ENCODE measurements at places on chromosomes 2 and 18.

DNA sequence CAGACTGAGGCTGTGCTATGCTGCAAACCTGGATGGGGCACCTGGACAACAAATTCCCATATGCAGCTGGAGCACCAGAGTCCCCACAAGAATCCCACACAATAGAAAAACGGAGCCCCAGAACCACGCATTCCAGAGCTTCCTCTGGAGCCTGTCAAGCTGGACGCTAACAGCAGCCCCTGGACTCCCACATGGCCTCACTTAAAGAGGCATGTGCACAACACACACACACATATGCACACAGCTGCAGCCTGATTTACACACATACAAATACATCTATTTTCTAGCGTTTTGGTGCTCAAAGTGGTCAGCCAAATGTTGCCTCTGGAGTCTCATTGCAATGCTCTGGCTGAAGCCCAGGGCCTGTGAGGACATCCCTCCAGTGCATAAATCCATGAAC is 632.7 kb upstream of the ID2 start:
- DNase-seq = no peak

GRCh38 chr2:200843993-200844948 is 20.2 kb downstream of the CLK1 start:
- no peak for DNase-seq

- no peak for DNase-seq
Observed at GRCh38 chr2:140502951-140503630, 1627.7 kb downstream of the LRP1B start.

DNA sequence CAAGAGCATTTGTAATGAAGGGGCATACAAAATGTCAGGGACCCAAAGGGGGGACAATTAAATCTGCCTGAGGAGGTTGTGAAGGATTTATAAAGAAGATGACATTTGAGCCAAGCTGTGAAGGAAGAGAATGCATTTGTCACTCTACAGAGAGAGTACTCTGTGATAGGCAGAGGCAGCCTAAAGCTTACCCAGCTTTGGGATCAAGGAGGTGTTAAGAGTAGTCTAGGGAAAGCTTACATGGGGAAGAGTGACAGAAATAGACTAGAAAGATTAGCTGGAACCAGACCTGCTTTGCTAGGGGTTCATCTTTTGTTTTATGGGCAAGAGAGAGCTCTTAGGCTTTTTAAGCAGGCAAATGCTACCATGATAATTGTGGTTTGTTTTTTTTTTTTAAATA is 169.1 kb upstream of the CYP26B1 start:
- no peak for DNase-seq

DNA sequence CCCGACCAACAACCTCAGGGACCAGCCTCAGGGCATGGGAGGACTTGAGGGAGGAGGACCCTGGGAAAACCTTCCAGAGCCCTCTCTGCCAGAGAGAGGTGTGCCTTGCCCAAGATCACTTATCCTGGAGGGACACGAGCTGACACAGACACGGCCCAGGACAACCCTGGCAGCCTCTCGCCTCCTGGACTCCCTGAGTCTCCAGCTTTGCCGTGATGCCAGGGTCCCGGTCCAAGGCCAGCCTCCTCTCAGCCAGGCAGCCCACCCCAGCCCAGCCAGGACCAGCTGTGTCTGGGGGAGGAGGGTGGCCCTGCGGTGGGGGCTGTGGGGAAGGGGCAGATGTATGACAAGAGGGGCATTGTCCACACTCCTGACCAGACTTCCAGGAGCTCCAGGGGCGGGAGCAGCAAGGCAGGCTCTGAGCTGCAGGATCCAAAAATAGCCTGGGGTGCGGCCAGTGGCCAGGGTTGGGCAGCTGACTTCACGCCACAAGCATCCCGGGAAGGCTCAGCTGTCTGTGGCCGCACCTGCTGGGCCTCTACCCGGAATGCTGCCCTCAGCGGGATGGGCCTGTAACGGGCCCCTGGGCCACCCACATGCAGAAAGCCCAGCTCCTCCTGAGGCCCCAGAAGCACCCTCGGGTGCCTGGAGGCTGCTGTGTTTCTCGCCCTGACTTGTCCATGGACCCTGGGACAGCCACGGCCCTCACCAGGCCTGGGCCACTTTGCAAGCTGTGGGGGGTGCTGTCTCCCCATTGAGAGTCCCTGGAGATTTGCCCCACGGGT is 65.5 kb upstream of the GPC1 start:
- DNase-seq = peak; percentile 95

DNA sequence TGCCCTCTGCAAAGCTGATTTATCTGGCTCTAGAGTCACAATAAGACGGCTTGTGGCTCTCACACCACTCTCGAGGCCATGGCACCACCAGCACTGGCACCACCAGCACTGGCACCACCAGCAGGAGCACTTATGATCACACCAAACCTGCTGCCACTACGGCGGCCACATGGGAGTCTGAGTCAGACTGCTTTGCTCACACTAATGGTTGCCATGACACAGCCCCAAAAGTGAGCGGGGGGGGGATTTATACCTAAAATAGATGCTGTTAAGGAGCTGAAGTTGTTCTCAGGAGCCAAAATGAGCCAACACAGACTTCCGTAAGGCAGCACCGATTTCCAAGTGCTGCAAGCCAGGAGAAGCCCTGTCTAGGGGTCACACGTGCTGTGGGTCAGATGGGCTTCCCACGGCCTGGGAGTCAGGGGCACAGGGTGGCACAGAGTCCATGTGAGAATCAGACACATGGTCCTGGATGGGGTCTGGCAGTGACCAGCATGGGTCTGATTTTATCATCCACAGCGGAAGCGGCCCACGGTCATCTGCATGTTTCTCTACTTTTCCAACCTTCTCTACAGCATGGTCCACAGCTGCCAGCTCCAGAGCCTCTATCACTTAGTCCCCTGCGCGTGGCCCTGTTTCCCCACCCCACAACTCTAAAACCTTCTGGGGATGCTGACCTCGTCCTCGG is 16.7 kb downstream of the DNMT3A start:
- peak; percentile 58 for DNase-seq

- DNase-seq = peak; percentile 74
Observed at GRCh38 chr2:204325468-204325867, 219.8 kb upstream of the PARD3B start.

DNA sequence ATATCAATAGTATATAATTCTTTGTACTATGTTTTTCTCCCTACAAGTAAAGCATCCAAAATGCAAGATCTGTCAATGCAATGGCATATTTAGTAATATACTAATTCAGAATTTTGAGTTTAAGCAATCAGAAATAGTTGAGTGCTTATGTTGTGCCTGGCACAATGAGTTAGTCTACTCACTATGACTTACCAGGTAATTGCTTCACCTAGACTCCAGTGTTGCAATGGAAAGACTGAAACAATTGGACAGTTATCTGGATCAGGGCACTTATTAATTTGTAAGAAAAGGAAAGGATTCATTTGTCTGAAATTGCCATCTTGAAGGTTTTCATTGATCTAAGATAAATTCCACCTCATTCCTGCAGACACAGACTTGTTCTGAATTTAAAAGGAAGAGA is 97.6 kb upstream of the TCF4 start:
- no peak for DNase-seq

DNA sequence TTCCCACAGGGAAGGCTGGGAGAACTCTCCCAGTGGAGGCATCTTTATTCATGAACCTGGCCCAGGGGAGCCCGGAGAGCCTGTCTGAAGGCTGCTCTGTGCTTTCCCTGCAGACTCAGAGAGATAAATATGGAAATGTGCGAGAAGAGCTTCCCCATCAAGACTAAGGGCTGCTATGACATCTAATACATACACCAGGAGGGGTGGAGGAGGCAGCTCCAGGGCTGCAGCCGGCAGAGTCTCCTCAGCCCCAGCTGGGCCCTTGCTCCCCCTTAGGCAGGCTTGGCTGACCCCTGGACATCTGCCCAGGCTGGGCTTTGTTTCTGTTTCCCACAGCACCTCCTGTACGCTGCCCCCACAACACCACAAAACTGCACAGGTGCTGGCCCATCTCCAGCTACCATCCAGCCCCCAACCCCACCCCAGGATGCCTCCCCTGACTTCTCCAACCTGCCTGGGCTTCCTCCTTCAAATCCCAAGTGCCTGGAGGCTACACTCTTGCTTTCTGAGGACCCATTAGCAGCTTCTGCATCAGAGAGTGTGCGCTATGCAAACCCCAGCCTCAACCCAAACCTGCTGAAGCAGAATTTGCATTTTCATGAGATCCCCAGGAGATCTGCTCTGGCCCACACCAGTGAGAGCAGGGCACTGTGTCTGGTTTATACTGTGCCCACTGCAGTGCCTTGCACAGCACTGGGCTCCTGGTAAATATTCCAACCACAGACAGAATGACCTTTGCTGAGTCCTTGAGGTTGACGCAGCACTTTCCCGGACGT is 96.8 kb downstream of the VSNL1 start:
- no peak for DNase-seq

- DNase-seq = no peak
Observed at GRCh38 chr18:9577361-9577760, 37.0 kb downstream of the PPP4R1 start.

DNA sequence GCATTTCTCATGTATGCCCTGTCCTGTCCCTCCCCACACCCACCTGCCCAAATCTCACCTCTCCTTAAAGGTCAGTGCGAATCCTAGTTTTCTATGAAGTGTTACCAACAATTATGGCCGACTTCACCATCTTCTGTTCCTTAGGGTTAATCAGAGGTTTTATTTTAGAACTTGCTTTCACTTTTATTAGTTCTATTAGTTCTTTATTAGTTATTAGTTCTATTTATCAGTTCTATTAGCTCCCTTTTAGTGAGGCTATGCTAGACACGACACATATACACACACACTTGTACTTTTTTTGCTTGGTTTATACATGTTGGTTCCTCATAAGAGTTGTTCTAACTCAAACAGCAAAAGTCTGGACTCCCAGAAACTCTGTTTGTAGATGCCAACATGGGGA is 176.8 kb upstream of the MSH6 start:
- DNase-seq = no peak

GRCh38 chr18:23617412-23618014 is 31.2 kb upstream of the NPC1 start:
- DNase-seq = no peak

DNA sequence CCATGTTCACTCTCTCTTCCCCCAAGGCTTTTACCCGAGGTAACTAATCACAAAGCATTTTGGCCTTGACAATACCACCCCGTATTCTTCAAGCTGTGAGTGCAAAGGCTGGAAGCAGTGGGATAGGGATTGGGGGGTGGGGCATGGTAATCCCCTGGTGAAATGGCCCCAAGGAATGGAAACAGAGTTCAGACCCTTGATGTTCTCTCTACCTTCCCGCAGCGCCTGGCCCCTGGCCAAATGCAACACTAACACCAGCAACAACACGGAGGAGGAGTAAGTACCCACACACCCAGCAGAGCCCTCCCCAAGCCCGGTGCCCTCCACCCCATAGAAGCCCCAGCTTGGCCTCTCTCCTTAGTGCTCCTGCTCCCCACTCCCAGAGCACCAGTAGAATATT is 36.9 kb downstream of the CNGA3 start:
- DNase-seq = no peak

DNA sequence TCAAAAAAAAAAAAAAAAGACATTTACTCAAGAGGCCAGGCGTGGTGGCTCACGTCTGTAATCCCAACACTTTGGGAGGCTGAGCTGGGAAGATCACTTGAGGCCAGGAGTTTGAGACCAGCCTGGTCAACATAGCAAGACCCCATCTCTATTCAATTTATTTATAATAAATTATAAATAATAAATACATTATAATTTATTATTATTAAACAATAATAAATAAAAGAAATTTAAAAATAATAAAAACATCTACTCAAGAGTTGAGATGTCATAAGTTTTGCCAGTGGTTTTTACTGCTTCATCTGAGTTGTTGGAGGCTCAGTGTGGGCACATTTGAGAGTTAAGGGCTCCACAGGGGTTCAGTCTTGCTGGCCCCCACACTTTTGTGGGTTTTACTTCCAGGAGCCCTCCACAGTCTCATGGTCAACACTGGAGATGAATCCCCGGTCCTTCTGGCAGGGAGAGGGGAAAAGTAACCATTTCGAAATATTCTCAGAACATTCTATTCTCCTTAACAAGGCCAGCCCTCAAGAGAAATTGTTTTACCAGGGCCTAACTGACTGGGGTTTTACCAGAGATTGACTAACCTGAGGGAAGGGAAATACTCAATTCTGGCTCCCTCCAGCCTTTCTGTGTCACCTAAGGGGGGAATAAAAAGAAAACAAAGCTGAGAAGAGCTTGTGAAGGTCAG is 51.6 kb upstream of the NCOA1 start:
- no peak for DNase-seq

DNA sequence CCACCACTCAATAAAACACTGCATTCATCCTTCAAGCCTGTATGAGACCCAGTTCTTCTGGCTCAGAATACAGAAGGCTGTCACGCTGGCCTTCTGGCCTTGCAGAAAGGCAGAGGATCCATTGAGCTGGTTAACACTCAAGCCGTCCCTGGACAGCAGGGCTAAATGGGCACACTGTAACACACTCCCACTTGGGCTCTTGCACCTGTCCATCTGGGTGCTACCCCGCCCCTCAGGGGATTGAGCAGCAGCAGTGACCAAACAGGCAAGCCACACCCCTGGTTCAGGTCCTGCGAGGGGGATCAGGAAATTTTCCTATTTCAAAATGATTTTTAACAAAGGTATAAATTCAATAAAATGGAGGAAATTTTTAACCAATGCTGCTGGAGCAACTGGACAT is 936.0 kb downstream of the CNTNAP5 start:
- DNase-seq = no peak

Measured in HFFc6 (cell line).